Kidney (tissue), 22 donors: ENCODE measurements at places on chromosomes 4 and X. TPM values are rescaled to one million over a fixed set of nuclear protein-coding genes. Genes with fewer than 3 reads are reported as not detected.

Gene MPC1L
- not detected for total RNA-seq

Gene PROM1
- total RNA-seq = 276 TPM

Gene PTCHD1
- total RNA-seq = 0.63 TPM

Gene KLHL13
- total RNA-seq = 55.4 TPM

Gene EDNRA
- total RNA-seq = 8.1 TPM

Gene CCDC110
- total RNA-seq = 4.5 TPM

Gene TSPAN7
- 44.9 TPM for total RNA-seq

Gene CCDC158
- total RNA-seq = 1.0 TPM

Gene CT45A2
- not detected for total RNA-seq

DNA sequence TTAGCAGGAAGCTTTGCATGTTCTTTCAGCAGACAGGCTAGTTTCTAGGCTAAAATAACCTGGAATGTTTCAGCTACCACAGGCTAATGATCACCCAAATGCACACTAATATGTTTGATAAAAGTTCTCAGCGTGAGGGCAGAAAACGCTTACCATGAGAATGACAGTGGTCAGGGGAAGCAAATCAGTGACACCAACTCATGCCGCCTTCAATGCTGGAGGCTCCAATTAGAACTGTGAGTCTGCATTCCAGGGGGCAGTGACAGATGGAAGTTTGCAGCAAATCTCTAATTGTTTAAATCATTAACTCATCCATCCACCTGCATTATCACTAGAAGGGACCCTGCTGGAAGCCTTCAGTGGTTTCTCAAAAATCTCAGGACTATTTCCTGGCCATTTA, 43.2 kb downstream of the ANOS1 start:
- H3K36me3 ChIP-seq = no peaks in the 10 kb centered on the region
- no peak overlapping the region for H3K4me3 ChIP-seq
- no peaks in the 10 kb centered on the region for H3K4me1 ChIP-seq
- DNase-seq = no peak
- no peaks in the 10 kb centered on the region for H3K27me3 ChIP-seq
- H3K27ac ChIP-seq = no peak overlapping the region

GRCh38 chr4:48739560-48740019, 40.5 kb downstream of the FRYL start:
- H3K4me3 ChIP-seq = no peak overlapping the region
- no peak for DNase-seq
- no peaks in the 10 kb centered on the region for H3K27me3 ChIP-seq
- peaks cover 10% of the 10 kb centered on the region for H3K4me1 ChIP-seq

DNA sequence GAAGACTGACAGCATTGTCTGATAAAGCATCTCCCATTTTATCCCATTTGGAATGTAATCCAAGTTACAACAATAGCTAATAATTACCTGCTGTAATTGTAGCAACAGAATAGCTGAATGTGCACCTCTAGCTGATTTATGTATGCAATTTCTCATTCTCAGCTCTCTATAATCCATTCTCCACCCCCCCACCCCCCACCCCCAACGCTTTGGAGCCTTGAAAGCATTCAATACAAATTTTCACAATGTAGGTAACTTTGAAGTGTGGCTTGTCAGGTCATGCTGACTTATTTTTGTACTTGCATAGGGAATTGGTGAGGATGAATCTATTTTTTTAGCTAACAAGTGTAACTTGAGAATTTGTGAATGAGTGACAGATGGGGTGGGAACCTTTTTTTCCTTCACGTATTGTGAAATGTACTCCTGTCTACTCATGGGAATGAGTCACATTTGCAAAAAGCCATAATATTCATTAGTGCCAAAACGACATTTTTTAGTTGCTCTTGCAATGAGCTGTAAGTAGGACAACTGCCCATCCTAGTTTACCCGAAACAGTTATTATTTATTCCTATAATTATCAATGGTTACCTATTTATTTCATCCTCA, 159.3 kb downstream of the PALLD start:
- no peak for DNase-seq
- H3K4me1 ChIP-seq = peaks cover 4% of the 10 kb centered on the region
- no peak overlapping the region for H3K4me3 ChIP-seq
- no peaks in the 10 kb centered on the region for H3K36me3 ChIP-seq

- no peaks in the 10 kb centered on the region for H3K36me3 ChIP-seq
- H3K27me3 ChIP-seq = no peaks in the 10 kb centered on the region
- H3K4me3 ChIP-seq = no peak overlapping the region
These were observed 39.0 kb upstream of the SLITRK4 start for GRCh38 chrX:143674926-143675325.

DNA sequence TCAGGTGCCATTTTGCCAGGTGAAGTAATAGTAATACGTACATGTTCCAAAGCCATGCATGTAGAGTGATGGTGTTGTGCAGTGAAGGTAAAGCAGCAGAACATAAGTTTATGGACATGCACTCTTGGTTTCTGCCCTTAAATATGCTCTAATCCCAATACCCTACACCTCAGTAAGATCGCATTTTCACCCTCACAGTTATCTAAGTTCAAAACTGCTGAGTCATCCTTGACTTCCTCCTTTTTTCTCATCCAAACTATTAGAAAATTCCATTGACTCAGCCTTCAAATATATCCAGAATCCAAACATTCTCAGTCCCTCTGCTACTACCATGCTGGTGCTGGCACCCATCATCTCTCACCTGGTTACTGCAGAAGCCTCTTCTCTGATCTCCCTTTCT, 652.9 kb upstream of the IGFBP7 start:
- no peaks in the 10 kb centered on the region for H3K4me1 ChIP-seq
- H3K36me3 ChIP-seq = no peaks in the 10 kb centered on the region
- no peak for DNase-seq
- H3K27ac ChIP-seq = no peak overlapping the region

DNA sequence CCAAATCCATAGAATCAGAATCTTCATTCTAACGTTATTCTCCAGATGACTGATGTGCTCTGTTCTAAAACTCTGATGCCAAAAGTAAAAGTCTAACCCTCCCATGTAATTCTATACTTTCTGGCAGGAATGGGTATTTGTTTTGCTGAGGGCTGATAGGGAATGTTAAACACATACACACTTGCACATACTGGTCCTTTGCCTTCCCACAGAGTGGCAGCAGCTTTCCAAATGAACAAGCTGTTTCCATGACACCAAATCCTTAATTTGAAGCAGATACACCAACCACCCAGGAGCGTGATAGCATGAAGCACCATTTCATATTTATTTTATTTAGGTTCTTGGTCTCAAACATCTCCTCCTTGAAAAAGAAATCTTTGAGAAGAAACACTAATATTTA, 155.5 kb upstream of the PRDX4 start:
- DNase-seq = no peak
- no peaks in the 10 kb centered on the region for H3K36me3 ChIP-seq
- no peak overlapping the region for H3K27ac ChIP-seq
- no peak overlapping the region for H3K4me3 ChIP-seq
- H3K27me3 ChIP-seq = no peaks in the 10 kb centered on the region

- no peaks in the 10 kb centered on the region for H3K36me3 ChIP-seq
- no peak overlapping the region for H3K4me3 ChIP-seq
- no peaks in the 10 kb centered on the region for H3K4me1 ChIP-seq
- DNase-seq = no peak
These were observed 246.5 kb downstream of the CPE start for GRCh38 chr4:165625281-165625680.

GRCh38 chr4:37825968-37826294, 555 bp upstream of the PGM2 start:
- peak overlapping the region; percentile 88 for H3K4me3 ChIP-seq
- H3K4me1 ChIP-seq = no peaks in the 10 kb centered on the region
- no peaks in the 10 kb centered on the region for H3K27me3 ChIP-seq
- H3K27ac ChIP-seq = peak overlapping the region; percentile 85
- DNase-seq = no peak
- peaks cover 2% of the 10 kb centered on the region for H3K36me3 ChIP-seq

- H3K36me3 ChIP-seq = no peaks in the 10 kb centered on the region
- no peaks in the 10 kb centered on the region for H3K27me3 ChIP-seq
- H3K4me3 ChIP-seq = no peak overlapping the region
- peak; percentile 39 for DNase-seq
- no peak overlapping the region for H3K27ac ChIP-seq
These were observed 5.9 kb downstream of the SNX25 start for GRCh38 chr4:185215261-185215660.

GRCh38 chrX:120791013-120791643, 84.5 kb downstream of the CT47B1 start:
- no peaks in the 10 kb centered on the region for H3K4me1 ChIP-seq
- no peak overlapping the region for H3K4me3 ChIP-seq
- H3K27me3 ChIP-seq = no peaks in the 10 kb centered on the region
- DNase-seq = no peak

DNA sequence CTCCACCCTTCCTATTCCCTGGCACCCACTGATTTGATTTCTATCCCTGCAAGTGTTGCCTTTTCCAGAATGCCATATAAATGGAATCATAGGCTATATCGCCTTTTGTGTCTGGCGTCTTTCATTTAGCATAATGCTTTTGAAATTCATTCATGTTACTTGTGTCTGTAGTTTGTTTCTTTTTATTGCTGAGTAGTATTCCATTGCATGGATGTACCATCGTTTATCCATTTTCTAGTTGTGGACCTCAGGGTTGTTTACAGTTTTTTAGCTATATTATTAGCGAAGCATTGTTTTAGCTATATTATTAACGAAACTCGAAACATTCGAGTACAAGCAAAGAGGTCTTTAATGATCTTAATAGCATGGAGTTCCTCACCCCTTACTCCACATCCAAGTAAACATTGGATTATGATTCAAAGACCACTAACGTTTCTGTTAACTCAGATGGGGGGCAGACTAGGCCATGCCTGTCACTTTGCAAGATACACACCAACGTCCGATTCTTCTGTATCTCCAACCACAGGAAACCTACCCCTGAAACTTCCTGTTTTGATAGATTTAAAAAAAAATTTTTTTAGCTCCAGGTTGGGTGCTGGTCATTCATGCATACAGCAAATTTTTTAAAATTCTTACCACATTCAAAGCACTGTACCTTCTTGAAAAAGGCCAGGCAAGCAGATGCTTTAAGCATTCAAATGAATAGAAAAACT, 1.1 kb downstream of the DCK start:
- H3K36me3 ChIP-seq = no peaks in the 10 kb centered on the region
- no peaks in the 10 kb centered on the region for H3K27me3 ChIP-seq
- peaks cover 9% of the 10 kb centered on the region for H3K4me1 ChIP-seq
- peak overlapping the region; percentile 77 for H3K4me3 ChIP-seq
- no peak for DNase-seq

- DNase-seq = no peak
- no peaks in the 10 kb centered on the region for H3K27me3 ChIP-seq
- no peaks in the 10 kb centered on the region for H3K4me1 ChIP-seq
These were observed 67.6 kb downstream of the PJA1 start for GRCh38 chrX:69097451-69098236.

GRCh38 chrX:12791257-12792228, at the start of gene PRPS2:
TSS of gene PRPS2 (plus strand) at chrX:12791412. CDS start at chrX:12791498, 86 bp downstream.
- H3K4me3 ChIP-seq = peak within 1 kb of the TSS; percentile 65
- H3K36me3 ChIP-seq = no peaks in the 10 kb centered on the region
- H3K27ac ChIP-seq = no peak within 1 kb of the TSS
- H3K27me3 ChIP-seq = no peaks in the 10 kb centered on the region

- H3K27me3 ChIP-seq = no peaks in the 10 kb centered on the region
- H3K36me3 ChIP-seq = no peaks in the 10 kb centered on the region
- no peak overlapping the region for H3K27ac ChIP-seq
- H3K4me3 ChIP-seq = no peak overlapping the region
These were observed 102.9 kb downstream of the KCNIP4 start for GRCh38 chr4:21845663-21846062.

GRCh38 chr4:1365271-1366178, 18.5 kb downstream of the UVSSA start:
- H3K4me1 ChIP-seq = no peaks in the 10 kb centered on the region
- H3K36me3 ChIP-seq = peaks cover 6% of the 10 kb centered on the region
- H3K27ac ChIP-seq = no peak overlapping the region
- no peak overlapping the region for H3K4me3 ChIP-seq
- DNase-seq = no peak

DNA sequence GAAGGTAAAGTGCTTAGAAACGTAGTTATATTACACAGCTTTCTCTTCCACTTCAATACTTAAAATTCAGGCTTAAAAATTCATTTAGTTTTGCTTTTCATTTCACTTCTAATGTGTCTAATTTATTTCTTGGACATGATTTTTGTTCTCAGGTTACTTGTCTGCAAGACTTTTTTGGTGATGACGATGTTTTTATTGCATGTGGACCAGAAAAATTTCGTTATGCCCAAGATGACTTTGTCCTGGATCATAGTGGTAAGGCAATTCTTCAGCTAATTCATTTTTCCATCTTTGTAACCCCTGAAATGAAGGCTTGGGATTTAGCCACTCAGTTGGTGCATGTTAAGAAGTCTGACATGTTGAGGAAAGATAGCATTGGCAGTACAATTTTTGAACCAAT, 114.7 kb downstream of the DCLK2 start:
- DNase-seq = no peak
- no peaks in the 10 kb centered on the region for H3K4me1 ChIP-seq
- H3K4me3 ChIP-seq = no peak overlapping the region
- H3K27ac ChIP-seq = no peak overlapping the region
- no peaks in the 10 kb centered on the region for H3K36me3 ChIP-seq

DNA sequence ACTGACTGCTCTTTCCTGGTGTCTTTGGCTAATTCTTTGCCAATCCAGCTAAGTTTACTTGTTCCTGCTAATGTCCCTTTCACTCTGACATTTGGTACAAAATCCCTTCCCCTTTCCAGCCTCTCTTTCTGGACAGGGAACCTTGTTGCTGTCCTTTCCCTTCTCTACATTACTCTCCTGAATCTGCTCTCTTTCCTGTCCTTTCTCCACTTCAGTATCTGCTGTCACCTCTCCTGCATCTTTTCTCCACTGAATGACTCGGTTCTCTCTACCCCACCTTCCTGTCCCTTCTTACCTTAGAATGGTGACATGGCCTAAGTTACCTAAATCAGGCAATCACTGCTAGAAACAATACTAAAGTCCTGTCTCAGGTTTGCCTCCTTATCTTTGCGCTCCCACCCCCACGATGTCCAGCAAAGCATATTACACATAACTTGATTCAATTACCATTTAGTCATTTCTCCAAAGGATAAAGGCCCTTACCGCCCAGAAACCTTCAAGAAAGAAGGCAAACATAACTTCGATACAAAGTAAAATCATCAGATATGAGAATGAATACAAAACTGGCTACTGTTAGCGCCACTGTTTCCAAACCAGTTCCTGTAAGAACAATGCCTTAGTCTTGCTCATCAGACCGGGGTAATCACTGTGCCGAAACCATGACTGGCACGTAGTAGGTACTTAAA, 890 bp downstream of the BOD1L1 start:
- peaks cover 6% of the 10 kb centered on the region for H3K4me1 ChIP-seq
- peak overlapping the region; percentile 86 for H3K4me3 ChIP-seq
- no peaks in the 10 kb centered on the region for H3K36me3 ChIP-seq
- no peak overlapping the region for H3K27ac ChIP-seq

- H3K27me3 ChIP-seq = no peaks in the 10 kb centered on the region
- no peaks in the 10 kb centered on the region for H3K36me3 ChIP-seq
- no peak for DNase-seq
These were observed 47.0 kb downstream of the COQ2 start for GRCh38 chr4:83237591-83237990.

GRCh38 chr4:140003876-140004548, 150.0 kb downstream of the MAML3 start:
- H3K4me3 ChIP-seq = peak overlapping the region; percentile 54
- H3K36me3 ChIP-seq = no peaks in the 10 kb centered on the region
- H3K4me1 ChIP-seq = peaks cover 6% of the 10 kb centered on the region
- H3K27me3 ChIP-seq = no peaks in the 10 kb centered on the region

GRCh38 chrX:33465137-33465536, 253.8 kb upstream of the DMD start:
- no peak overlapping the region for H3K4me3 ChIP-seq
- DNase-seq = no peak
- H3K4me1 ChIP-seq = no peaks in the 10 kb centered on the region
- no peaks in the 10 kb centered on the region for H3K36me3 ChIP-seq
- no peaks in the 10 kb centered on the region for H3K27me3 ChIP-seq
- H3K27ac ChIP-seq = no peak overlapping the region
